NCI-H1105 (cell line): ENCODE measurements at places on chromosomes 1 and 21.
A peak's percentile ranks its signal among the peaks of the same experiment; 100 is the strongest.

DNA sequence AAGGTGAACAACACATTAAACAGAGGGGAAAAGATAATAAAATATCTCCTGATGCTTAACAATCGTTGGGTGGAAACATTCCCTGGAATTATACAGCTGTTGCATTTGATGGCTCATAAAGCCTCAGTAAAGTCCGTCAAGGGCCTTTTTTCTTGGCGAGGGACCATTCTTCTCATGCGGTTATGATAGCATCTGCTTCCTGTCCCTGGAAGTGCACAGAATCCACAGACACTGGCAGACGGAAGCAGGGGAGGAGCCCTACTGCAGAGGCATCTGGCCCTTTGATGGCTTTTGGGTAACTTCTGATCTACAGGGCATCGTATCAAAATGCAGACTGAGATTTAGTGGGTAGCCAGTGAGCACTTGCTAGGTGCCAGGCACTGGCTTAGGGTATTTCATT lies 286.9 kb downstream of the KIF26B start:
- DNase-seq: no peak

DNA sequence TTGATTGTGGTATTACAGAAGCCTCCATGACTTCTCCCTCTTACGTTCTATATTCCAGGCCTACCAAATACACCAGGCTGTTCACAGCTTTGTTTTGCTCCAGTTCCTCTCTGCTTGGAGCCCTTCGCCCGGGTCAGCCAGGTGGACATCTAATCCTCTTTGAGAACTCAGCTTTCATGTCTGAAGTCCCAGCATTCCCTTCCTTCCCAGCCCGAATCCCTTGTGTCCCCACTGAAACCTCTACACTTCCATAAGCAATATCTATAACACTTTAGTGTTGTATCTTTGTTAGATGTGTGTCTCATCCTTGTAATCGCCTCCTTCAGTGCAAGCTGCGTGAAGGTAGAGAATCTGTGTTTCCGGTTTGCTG lies 1.9 kb downstream of the RNF11 start:
- DNase-seq: no peak

GRCh38 chr1:153578490-153578889 lies 12.8 kb upstream of the S100A2 start:
- no peak for DNase-seq

DNA sequence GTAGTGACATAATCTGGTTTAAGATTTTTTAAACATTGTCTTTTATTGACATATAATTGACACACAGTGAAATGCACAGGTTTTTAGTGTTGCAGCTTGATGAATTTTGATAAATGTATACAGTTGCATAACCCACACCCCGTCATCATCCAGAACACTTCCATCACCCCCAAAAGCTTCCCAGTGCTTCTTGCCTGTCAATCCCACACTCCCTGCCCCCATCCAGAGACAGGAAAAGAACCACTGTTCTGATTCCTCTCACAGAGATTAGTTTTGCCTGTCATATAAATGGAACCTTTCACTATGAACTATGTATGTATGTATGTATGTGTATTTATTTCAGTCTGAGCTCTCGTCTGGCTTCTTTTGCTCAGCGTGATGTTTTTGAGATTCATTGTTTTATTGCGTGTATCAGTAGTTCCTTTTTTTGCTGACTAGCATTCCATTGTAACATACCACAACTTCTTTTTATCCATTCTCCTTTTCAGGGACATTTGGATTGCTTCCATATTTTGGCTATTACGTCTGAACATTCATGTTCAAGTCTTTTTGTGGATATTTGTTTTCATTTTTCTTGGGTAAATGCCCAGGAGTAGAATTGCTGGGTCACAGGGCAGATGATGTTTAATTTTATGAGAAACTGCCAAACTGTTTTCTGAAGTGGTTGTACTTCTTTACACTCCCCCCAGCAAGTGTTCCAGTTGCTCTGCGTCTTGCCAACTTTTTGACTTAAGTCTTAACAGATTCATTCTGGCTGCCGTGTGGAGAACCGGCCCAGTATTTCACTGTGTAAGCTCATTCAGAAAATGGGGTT lies 8.7 kb downstream of the UBIAD1 start:
- DNase-seq: peak; percentile 52

DNA sequence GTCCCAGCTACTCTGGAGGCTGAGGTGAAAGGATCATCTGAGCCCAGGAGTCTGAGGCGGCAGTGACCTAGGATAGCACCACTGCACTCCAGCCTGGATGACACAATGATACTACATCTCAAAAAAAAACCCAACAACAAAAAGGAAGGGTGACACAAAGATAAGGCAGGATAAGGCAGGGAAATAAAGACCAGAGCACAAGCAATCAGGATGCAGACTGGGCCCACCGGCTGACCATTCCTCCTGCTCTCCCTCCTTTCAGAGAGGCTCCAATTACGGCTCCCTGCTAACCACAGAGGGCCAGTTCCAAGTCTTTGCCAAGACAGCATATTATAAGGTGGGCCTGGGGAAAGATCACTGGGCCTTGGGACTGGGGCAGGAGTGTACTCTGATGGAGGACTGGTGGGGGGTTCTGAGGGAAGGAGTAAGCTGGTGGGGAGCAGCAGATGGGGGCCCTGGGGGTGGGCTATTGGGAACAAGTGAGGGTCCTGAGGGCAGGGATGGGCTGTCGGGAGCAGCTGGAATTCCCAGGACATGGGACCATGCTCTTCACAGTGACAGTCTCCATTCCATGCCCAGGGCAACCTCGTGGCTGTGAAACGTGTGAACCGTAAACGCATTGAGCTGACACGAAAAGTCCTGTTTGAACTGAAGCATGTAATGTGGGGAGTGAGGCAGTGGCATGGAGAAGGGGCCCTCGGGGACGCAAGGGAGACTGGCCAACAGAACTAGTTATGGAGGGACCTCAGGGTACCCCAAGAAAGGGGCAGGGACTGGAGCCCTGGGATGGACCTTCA lies 7.3 kb downstream of the NPR1 start:
- no peak for DNase-seq

DNA sequence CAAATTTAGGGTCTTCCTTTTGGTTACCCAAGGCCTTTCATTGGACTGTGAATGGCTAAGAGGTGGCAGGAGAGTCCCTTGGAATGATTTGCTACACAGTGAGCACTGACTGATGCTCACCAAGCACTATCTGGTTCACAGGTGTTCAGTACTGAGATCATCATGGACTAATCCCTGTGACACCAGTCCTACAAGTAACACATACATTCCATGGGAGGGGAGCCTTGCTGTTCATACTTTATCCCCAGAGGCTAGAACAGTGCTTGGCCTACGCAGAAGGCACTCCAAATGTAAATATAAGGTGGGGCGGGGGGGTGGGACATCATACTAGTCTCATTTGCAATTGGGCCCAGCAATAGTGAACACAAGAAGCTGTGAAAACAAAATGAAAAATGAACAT lies 20.5 kb upstream of the TMEM200B start:
- no peak for DNase-seq

- no peak for DNase-seq
These were observed 59.6 kb downstream of the SIK1 start for GRCh38 chr21:43367296-43367695.

DNA sequence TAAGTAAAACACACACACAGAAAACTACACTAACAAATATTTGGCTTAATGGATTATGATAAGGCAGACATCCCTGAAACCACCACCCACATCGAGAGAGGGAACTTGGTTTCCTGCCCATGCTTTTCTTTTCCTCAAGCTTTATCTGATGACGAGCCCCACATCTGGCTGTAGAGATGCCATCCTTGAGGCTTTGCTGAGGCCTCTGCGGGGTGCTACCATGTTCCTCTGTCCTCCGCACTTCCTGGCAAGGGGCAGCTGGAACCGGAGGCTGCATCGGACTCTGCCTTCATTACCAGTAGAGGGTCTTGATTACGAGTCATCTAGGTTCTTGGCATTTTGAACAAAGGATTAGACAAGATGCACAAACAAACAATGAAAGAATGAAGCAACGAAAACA lies 21.7 kb upstream of the C1orf174 start:
- no peak for DNase-seq

DNA sequence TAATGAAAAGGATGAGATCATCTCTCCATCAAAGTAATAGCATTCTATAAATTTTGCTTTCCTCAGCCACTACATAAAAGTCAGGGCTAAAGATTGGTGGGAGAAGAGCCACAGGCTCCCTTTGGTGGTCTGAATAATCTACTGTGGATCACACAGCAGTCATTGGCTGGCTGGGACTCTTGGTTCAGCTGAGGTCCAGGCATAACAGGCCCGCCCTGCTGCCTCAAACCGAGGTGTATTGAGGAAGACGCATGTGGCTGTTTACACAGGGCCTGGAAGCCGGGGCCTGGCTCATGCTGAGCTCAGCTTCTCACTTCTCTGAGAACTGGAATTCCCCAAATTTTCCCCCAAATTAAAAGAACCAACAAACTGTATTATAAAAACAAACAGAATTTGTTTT lies 139.2 kb downstream of the PTPRC start:
- DNase-seq: no peak

DNA sequence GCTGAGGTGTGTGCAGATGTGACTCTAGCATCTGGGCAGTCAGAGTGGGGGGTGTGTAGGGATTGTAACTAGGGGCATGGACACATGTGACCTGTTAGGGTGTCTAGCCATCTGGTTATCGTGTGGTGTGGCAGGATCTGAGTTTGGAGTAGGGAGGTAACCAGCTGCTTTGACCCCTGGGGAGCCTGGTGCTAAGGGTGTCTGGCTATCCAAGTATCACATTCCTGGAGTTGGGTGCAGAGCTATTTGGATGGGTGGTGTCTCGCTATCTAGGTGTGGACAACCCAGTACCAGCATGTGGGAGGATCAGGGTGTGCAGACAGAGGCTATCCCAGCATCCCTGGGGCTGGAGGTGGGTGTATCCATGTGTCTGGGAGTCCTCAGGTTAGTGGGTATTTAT lies 4.7 kb downstream of the PTPRU start:
- DNase-seq: no peak

- no peak for DNase-seq
These were observed 243.6 kb upstream of the TMEM51 start for GRCh38 chr1:14909920-14910460.

DNA sequence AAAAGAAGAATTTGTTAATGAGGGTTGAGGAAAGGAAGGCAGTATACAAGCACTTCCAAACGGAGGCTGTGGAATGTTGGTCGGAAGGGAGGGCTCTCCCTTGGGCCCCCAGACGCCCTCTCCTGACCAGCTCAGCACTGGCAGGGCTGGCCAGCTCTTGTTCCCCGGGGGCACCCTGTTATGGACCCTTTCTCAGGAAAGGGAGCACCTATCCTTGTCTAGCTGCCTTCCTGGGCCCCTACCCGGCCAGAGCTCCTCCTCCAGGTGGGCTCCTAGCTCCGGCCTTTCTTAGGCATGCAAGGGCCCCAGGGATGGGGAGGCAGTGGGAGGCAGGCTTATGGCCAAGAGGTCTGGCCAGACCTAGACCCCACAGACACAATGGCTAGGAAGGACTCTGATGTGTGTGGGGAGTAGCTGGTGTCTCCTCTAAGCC lies 926 bp downstream of the BLACAT1 start:
- DNase-seq: no peak

GRCh38 chr1:47727051-47727696 lies 270.0 kb downstream of the TRABD2B start:
- no peak for DNase-seq

GRCh38 chr1:156104065-156104810 lies 10.3 kb upstream of the LMNA start:
- DNase-seq: no peak

- no peak for DNase-seq
These were observed 56.4 kb upstream of the TPTE start for GRCh38 chr21:10464975-10465374.

DNA sequence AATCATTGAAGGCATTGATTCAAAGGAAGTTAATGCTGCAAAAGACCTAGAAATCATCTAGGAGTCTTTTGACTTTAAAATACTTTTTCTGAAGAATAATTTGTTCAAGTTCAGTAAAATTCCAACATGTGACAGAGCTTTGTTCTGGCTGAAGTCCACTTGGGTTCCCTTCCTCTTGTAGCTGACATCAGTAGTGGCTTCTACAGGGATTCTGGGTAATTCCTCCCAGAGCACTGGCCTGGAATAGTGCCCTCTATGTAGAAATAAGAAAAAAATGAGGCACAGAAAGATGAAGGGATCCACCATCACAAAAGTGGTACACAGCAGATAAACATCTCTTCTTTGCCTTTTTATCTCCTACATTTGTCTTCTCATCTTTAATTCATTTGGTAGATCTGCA lies 548.1 kb downstream of the LTN1 start:
- no peak for DNase-seq

GRCh38 chr1:229263254-229263653 lies 7.7 kb upstream of the RAB4A start:
- DNase-seq: no peak

DNA sequence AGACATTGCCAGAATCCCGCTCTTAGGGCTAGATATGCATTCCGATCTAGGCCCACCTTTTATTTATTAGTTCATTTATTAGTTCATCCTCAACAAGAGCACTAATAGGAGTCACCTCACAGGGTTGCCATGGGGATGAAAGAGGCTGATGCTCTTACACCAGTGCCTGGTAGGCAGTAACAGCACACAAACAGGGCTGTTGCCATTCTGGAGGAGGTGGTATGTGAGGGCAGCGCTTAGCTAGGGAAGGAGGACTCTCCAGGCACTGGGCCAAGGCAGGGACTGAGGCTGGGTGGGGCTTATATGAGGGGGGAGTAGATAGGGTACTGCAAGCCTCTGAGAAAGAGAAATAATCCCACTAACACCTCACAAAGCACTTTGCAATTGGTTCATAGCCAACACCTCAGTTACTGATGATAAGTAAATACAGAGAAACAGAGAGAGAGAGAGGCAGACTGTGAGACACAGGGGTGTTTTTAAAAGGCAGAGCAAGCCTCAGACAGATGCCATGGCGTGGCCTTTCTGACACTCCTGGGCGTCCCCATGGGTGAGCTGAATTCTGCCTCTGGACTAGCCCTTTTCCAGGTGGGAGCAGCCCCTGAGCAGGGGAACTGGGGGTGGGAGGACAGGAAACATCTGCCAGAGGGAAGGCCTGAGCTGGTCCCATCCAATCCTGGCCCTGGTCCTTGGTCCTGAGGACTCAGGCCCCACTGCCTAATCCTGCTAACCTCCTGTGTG lies 5.9 kb downstream of the FCGR2A start:
- DNase-seq: peak; percentile 95

GRCh38 chr1:4213366-4213973 lies 313.4 kb upstream of the C1orf174 start:
- no peak for DNase-seq

DNA sequence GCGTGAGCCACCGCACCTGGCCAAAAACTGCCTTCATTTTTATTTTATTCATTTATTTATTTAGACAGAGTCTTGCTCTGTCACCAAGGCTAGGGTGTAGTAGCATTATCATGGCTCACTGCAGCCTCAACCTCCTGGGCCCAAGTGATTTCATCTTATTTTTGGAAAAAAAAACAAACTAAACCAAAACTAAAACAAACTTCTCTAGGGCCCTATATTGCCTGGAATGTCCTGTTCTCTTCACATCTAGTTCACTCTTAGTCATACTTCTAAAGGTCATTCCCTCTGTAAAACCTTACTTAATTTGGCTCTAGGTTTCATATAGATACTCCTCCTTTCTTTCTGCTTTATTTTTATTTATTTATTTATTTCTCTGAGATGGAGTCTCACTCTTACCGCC lies 15.6 kb downstream of the RPS27 start:
- no peak for DNase-seq

GRCh38 chr1:153233448-153233847 lies 16.1 kb downstream of the PRR9 start:
- DNase-seq: no peak

GRCh38 chr1:24553931-24554330 lies 2.0 kb upstream of the NCMAP start:
- no peak for DNase-seq

GRCh38 chr1:22861764-22862440 lies 110.8 kb downstream of the LACTBL1 start:
- DNase-seq: no peak

- no peak for DNase-seq
These were observed 54.4 kb downstream of the NID1 start for GRCh38 chr1:236010443-236010842.
